ENCODE measurements at places on chromosomes 6 and 20.

GRCh38 chr20:41327178-41327577 lies 9.6 kb upstream of the ZHX3 start:
- DNase-seq = no peak

DNA sequence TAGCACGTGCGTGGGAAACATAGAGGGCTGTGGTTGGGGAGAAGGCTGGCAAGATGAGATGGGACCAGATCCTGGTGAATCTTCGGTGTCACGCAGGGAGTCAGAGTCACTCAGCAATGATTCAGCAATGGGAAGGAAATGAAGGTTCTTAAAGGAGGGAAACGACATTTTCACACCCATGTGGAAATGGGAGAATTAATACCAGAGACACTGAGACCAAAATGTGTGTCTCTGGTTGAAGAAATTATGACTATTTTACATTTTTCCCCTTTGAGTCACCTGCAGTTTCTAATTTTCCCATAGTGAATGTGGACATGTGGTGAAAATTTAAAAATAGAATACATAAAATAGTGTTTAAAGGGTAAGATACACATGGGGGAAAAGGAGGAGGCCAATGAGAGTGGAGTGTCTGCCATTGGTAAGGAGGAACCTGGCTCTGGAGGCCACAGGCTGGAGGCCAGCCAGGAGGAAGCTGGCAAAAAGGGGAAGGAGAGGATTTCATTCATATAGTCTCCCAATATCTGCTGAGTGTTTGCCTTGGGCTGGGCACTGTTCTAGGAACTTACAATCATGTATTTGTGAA lies 17.5 kb downstream of the NRN1 start:
- DNase-seq = no peak

- no peak for DNase-seq
These were observed 10.5 kb upstream of the MAP1LC3A start for GRCh38 chr20:34547844-34548613.

GRCh38 chr6:39055661-39056060 lies 7.1 kb downstream of the GLP1R start:
- DNase-seq = no peak

DNA sequence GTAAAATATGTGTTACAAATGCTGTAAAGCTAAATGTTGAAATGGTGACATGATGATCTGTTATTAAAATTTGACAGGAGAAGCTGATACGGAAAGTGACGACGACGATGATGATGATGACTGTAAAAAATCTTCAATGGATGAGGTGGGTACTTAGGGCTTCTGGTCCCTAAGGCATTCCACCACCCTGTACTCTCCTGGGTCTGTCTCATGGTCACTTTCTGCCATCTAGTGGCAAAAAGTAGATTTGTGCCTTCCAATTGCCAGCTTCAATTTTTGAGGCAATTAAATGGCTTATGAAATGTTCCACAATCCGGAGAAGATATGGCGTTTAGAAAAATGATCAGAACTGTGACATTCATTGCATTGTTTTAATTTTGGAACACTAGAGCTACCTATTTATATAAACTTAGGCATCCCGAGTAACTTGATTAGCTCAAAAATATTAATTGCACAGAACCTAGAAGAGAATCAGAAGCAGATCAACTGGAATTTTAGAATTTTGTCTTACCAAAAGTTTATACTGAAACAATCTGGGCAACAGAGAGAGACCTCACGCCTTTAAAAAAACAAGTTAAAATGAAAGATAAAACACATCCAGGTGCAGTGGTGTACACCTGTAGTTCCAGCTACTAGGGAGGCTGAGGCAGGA lies 346.5 kb upstream of the PLCB4 start:
- DNase-seq = no peak

DNA sequence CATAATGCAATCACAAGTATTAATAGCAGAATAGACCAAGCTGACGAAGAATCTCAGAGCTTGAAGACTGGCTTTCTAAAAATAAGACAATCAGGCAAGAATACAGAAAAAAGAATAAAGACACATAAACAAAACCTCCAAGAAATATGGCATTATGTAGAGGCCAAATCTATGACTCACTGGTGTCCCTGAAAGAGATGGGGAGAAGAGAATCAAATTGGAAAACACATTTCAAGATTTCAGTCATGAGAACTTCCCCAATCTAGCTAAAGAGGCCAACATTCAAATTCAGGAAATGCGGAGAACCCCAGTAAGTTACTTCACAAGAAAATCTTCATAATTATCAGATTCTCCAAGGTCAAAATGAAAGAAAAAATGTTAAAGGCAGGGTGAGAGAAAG lies 69.0 kb upstream of the PDE7B start:
- DNase-seq = no peak

- DNase-seq = no peak
These were observed 143.3 kb upstream of the GPR6 start for GRCh38 chr6:109834595-109835437.

DNA sequence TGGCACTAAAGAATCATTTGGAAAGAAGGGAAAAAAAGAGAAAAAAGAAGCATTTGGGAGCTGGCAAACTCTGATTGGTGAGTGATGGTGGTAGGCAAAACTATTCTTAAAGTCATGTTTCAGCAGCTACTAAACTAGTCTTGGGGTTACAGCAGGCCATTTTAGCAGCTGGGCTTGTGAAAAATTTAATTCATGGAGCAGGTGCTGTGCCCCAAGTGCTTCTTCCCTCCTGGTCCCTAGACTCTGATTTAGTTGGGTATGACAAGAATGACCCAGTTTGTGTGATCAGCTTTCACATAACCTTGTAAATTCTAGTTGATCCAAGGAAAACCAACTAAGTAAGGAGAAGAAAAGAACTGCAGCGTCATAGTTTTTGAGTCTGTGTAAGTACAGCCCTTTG lies 1.1 kb upstream of the ASIP start:
- no peak for DNase-seq

GRCh38 chr6:158284007-158284875 lies 28.0 kb upstream of the TULP4 start:
- DNase-seq = no peak

DNA sequence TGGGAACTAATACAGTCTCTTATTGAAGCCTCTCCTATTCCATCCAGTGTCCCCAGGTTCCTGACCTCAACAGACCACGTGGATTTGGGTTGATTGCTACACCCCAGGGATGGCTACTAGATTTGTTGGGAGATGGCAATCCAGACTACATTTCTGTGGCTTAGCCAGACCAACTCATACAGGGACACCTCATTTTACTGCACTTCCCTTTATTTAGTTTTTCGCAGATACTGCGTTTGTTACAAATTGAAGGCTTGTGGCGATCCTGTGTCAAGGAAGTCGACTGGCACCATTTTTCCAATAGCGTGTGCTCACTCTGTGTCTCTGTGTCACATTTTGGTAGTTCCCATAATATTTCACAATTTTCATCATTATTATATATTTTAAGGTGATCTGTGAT lies 10.3 kb upstream of the MTRF1L start:
- DNase-seq = no peak

Data from activated T-helper 1 cell treated with Interleukin-2 at 50 U/mL for 16 hours (primary cell).